ENCODE measurements at places on chromosomes 6 and 20. TPM values are rescaled to one million over a fixed set of nuclear protein-coding genes. Genes with fewer than 3 reads are reported as not detected.

DNA sequence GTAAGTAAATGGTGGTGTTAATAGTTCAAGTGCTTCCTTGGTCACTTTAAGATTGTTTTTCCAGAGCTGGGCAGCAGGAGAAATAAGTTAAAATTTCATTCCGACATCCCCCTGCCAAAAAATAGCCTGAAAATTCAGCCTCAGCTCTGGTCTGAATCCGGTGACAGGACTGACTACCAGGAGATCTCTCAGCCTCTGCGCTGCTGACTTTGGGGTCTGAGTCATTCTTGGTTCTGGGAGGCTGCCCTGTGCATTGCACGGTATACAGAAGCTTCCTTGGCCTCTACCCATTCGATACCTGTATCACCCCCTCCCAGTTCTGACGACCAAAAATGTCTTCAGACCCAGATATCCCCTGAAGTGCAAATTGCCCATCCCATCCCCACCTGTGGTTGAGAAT lies 36.3 kb upstream of the TFAP2C start:
- no peak overlapping the region for H3K27ac ChIP-seq
- H3K4me3 ChIP-seq: no peak overlapping the region
- DNase-seq: no peak
- H3K27me3 ChIP-seq: peaks cover 6% of the 10 kb centered on the region

DNA sequence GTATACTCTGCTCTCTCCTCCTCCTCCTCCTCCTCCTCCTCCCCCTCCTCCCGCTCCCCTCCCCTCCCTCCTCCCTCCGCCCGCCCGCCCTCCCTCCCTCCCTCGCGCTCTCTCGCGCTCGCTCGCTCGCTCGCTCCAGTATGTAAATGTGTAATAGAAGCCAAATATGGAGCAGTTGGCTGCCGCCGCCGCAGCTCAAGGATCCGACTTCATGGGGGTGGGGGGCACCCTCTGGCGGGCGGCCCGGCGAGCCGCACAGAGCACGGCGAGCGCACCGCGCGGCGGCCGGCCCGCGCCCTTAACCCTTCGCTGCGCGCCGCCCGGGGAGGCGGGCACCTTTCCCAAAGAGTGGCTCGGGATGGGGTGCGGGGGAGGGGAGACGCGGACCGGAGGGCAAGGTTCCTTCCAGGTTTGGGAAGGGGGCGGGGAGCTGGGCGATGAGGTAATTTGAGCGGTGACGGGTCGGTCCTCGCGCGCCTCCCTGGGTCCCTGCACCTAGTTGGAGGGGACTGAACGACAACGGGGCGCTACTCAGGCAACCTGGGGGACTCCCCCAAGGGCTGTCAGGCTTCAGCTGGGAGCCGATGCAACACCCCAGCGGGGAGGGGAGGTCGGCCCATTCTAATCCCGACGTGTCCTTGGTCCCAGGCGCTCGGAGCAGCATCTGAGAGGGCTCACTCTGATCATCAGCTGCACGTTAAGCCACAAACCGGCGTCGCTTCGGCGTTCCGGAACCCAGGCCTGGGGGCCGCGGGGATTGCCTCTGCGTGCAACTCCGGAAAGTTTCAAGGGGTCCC lies 409 bp upstream of the ATXN1 start:
- H3K27ac ChIP-seq: peak overlapping the region; percentile 96
- peaks cover 45% of the 10 kb centered on the region for H3K4me1 ChIP-seq
- no peaks in the 10 kb centered on the region for H3K27me3 ChIP-seq
- peaks cover 9% of the 10 kb centered on the region for H3K36me3 ChIP-seq

GRCh38 chr6:128259029-128259724 lies 261.2 kb downstream of the PTPRK start:
- peak overlapping the region; percentile 56 for H3K27ac ChIP-seq
- H3K4me1 ChIP-seq: peaks cover 15% of the 10 kb centered on the region
- peak overlapping the region; percentile 44 for H3K4me3 ChIP-seq
- H3K36me3 ChIP-seq: no peaks in the 10 kb centered on the region
- H3K27me3 ChIP-seq: no peaks in the 10 kb centered on the region
- DNase-seq: no peak

GRCh38 chr6:129686941-129687627 lies 22.9 kb downstream of the ARHGAP18 start:
- peaks cover 63% of the 10 kb centered on the region for H3K4me1 ChIP-seq
- peak overlapping the region; percentile 44 for H3K4me3 ChIP-seq
- H3K36me3 ChIP-seq: no peaks in the 10 kb centered on the region
- DNase-seq: peak; percentile 75
- peak overlapping the region; percentile 68 for H3K27ac ChIP-seq
- H3K27me3 ChIP-seq: no peaks in the 10 kb centered on the region

- H3K27me3 ChIP-seq: no peaks in the 10 kb centered on the region
- no peaks in the 10 kb centered on the region for H3K36me3 ChIP-seq
- DNase-seq: no peak
- H3K27ac ChIP-seq: no peak overlapping the region
These were observed 7.3 kb downstream of the ANKEF1 start for GRCh38 chr20:10042086-10042485.

- no peaks in the 10 kb centered on the region for H3K4me1 ChIP-seq
- peaks cover 10% of the 10 kb centered on the region for H3K27me3 ChIP-seq
- no peak for DNase-seq
- H3K4me3 ChIP-seq: no peak overlapping the region
- no peaks in the 10 kb centered on the region for H3K36me3 ChIP-seq
These were observed 70.4 kb upstream of the SMIM28 start for GRCh38 chr6:138307352-138307751.

DNA sequence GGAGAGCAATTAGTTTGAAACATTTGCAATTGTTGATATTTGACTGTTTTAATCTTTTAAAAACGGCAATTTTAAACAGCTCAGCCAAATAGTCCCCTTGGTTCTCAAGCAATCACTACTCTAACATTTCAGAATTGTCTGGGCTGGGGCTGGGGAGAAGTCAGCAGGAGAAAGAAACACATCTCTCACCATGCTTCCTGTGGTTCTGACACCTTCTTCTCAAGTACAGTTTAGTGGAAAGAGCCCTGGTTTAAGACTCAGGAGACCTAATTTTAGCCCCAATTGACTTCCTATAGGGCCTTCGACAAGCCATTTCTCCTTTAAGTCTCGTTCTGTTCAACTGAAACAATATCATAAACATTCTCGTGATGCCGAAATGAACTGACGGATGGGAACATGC lies 168.4 kb upstream of the CDYL start:
- H3K27ac ChIP-seq: peak overlapping the region; percentile 89
- peak overlapping the region; percentile 86 for H3K4me3 ChIP-seq
- no peaks in the 10 kb centered on the region for H3K27me3 ChIP-seq

DNA sequence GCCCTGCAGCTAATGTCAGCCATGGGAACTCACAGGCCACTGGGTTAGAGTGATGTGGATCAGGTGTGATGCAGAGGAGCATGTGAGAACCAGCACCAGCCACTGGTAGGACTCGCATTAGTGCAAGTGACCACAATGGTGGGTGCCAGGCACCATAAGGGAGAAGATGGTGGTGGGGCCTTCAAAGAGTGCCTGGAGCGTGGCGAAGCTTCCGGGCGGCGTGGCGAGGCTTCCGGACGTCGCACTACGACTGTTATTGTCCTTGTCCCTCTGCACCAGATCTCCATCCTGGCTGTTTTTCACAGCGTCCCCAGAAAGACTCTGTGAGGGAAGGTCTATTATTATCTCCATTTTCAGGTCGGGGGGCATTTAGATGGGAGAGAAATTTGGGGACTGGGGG lies 43.9 kb downstream of the C20orf203 start:
- H3K4me1 ChIP-seq: peaks cover 5% of the 10 kb centered on the region
- no peak overlapping the region for H3K27ac ChIP-seq
- no peak overlapping the region for H3K4me3 ChIP-seq

DNA sequence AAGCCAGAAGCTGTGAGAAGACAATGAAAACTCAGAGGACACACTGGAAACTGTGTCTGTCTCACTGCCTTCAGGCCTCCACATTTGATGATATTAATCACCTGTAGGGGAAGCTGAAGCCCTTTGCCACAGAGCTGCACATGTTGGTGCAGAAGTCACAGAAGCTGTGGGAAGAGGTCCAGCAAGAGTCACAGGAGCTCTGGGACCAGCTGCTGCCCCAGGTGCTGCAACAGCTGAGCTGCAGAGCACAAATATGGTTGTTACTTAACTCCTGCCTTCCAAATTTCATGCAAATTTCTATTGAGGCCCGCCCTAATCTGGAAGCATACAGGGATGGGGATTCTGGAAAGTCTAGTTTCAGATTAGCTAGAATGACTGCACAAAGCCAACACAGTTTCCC lies 169.3 kb downstream of the OGFRL1 start:
- no peak overlapping the region for H3K4me3 ChIP-seq
- H3K27ac ChIP-seq: no peak overlapping the region
- no peaks in the 10 kb centered on the region for H3K36me3 ChIP-seq
- no peaks in the 10 kb centered on the region for H3K27me3 ChIP-seq

DNA sequence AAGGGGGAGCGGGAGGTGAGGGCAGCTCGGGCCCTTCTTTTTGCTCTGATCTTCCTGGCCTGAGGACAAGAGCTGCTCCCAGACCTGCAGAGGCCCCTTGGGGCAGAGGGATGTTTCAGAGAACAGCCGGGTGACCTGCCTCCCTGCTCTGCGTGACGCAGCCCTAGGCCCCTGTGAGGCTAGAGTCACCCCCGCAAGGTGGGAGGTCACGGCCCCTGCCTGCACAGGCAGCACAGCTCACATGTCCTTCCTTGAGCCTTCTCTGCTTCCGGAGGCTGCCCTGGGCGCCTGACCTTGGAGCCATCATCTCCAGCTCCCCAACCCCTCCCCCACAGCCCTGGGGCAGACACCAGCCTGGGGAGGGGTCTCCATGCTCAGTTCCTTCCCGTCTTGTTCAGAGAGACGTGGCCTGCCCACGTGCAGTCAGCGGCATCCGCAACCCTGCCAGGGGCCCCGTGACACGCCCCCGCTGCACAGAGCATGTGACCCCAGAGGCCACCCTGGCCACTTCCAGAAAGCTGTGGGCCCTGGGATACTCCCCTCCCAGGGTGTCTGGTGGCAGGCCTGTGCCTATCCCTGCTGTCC lies at the start of gene BIRC7:
Gene BIRC7 (plus strand): TSS at position 507 of the 585 bp plus-strand sequence. CDS start 192 bp downstream, outside the sequence.
- no peak within 1 kb of the TSS for H3K27ac ChIP-seq
- no peaks in the 10 kb centered on the region for H3K36me3 ChIP-seq
- peaks cover 14% of the 10 kb centered on the region for H3K27me3 ChIP-seq

- H3K36me3 ChIP-seq: no peaks in the 10 kb centered on the region
- DNase-seq: no peak
- H3K27me3 ChIP-seq: no peaks in the 10 kb centered on the region
- peak overlapping the region; percentile 76 for H3K27ac ChIP-seq
- peaks cover 20% of the 10 kb centered on the region for H3K4me1 ChIP-seq
These were observed 33.5 kb upstream of the LGSN start for GRCh38 chr6:63353286-63353630.

DNA sequence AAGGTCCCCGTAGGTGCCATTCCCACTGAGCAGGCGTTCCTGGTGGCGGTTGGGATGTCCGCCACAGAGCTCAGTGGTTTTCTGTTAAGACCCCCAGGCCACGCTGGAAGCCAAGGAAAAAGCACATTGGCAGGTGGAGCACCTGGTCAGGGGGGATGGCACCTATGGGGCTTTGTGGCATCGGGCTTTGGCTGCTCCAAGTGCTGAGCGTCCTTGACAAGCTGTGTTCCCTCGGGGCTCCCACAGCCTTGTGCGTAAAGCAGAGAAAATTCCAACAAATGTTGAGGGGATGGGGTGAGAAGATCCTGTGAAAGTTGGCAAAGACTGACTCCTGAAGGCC lies 135.4 kb downstream of the JPH2 start:
- H3K4me1 ChIP-seq: peaks cover 8% of the 10 kb centered on the region
- peaks cover 14% of the 10 kb centered on the region for H3K27me3 ChIP-seq
- no peaks in the 10 kb centered on the region for H3K36me3 ChIP-seq
- DNase-seq: no peak
- no peak overlapping the region for H3K27ac ChIP-seq

GRCh38 chr20:15411781-15412180 lies 1074.4 kb upstream of the FLRT3 start:
- H3K4me1 ChIP-seq: no peaks in the 10 kb centered on the region
- no peak overlapping the region for H3K27ac ChIP-seq
- H3K4me3 ChIP-seq: no peak overlapping the region
- DNase-seq: no peak

- peak overlapping the region; percentile 65 for H3K4me3 ChIP-seq
- no peak for DNase-seq
- no peaks in the 10 kb centered on the region for H3K27me3 ChIP-seq
- no peaks in the 10 kb centered on the region for H3K36me3 ChIP-seq
- H3K27ac ChIP-seq: peak overlapping the region; percentile 70
- peaks cover 7% of the 10 kb centered on the region for H3K4me1 ChIP-seq
These were observed 44.4 kb downstream of the MDFI start for GRCh38 chr6:41682497-41683272.

DNA sequence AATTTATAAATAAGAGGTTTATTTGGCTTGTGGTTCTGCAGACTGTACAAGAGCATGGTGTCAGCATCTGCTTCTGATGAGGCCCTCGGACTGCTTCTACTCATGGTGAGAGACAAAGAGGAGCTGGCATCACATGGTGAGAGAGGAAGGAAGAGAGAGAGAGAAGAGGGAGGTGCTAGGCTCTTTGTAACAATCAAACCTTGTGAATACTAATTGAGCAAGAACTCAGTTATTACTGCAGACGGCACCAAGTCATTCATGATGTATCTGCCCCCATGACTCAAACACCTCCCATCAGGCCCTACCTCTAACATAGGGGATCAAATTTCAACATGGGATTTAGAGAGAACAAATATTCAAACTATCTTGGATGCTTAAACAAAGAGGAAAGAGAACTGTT lies 6.3 kb upstream of the SIRPG start:
- H3K4me3 ChIP-seq: peak overlapping the region; percentile 76
- no peaks in the 10 kb centered on the region for H3K36me3 ChIP-seq
- peaks cover 61% of the 10 kb centered on the region for H3K4me1 ChIP-seq

DNA sequence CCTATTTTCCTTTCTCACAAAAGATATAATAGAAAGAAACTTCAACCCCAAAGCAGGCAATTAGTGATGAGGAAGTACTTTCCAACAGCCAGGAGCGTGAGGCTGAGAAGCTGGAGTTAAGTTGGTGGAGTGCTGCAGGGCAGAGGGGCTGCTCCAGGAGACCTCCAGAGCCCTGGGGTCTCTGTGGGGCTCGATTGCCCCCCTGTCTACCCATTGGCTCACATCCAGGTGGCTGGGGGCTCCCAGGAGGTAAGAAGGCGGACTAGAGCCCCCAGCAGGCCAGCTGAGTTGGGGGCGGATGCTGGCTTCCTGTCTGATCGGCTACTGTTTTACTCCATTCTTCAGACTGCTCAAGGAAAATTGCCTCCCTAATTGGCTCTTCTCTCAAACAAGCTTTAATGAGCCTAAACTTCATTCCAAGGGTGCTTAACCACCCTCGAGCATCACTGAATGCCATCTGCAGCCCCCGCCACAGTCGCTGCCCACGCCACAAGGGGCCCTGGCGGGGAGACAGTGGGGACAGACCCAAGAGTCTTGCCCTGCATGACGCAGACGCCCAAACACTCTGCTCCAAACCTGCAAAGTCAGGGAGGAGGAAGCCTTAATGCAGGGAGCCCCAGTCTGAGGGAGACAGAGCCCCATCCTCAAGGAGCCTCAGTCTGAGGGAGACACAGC lies 78.6 kb downstream of the MDGA1 start:
- H3K36me3 ChIP-seq: no peaks in the 10 kb centered on the region
- no peak for DNase-seq
- peaks cover 21% of the 10 kb centered on the region for H3K27me3 ChIP-seq
- H3K4me3 ChIP-seq: no peak overlapping the region

SLC13A3 gene
- total RNA-seq: 0.55 TPM

PPP1R3G gene
- not detected for total RNA-seq

NTSR1 gene
- not detected for total RNA-seq

Data from natural killer cell treated with Interleukin-12 subunit alpha and Interleukin-12 subunit beta and Interleukin-15 and Interleukin-18, amount 100 ng/mL, for 72 hours (primary cell).